DMS153 (cell line): ENCODE measurements at places on chromosomes 1 and 21.

- DNase-seq = no peak
These were observed 174.4 kb downstream of the PGBD5 start for GRCh38 chr1:230251644-230252191.

DNA sequence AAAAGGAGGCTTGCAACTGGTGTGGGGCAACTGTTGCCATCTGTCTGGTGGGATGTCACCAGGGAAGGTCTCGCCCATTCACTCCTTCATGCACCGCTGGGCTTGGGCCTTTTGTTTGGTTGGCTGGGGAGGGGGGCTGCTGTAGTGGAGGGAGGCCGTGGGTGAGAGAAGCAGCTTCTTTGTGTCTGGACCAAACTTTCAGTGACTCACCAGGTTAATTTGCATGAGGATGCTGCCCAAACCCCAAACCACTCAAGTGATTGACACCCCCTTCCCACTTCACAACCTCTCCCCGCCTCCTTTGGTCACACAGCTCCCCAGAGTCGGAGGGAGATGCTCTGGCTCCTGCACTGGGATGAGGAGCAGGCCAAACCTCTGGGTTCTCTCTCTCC, 19.7 kb downstream of the BTG2 start:
- DNase-seq = peak; percentile 92

DNA sequence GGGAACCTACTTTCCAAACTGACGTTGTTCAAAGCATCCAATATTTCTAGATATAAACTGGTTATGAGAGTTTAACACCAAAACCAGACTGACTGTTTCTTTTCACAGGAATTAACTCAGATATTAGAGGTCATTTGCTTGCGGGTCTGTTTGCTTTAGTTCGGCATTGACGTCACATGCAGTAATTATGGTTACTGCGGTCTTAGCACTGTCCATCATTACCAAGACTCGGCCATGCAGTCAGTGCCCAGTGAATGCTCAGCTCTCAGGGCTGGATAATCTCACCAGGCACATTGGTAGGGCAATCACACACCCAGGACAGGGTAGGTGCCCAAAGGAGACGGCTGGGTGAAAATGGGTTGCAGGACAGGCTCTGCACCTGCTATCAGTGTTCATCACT, 9.9 kb upstream of the F3 start:
- no peak for DNase-seq

DNA sequence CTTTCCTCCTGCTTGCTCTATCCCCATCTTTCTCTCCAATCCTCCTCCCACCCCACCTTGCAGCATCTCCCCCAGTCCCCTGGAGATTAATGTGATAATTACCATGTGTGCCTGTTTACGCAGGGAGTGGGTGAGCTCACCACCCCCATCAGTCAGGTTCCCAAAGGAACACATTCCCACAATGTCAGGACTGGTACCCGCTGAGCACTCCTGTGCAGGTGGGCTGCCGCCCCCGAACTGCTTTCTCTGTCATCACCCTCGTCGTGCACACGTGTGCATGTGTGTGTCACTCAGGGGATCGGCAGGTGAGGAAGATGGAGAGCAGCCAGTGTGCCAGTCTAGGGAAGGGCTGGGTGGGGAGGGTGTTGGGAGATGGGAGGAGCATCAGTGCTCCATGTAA, 163.4 kb downstream of the CACNA1E start:
- DNase-seq = peak; percentile 20

DNA sequence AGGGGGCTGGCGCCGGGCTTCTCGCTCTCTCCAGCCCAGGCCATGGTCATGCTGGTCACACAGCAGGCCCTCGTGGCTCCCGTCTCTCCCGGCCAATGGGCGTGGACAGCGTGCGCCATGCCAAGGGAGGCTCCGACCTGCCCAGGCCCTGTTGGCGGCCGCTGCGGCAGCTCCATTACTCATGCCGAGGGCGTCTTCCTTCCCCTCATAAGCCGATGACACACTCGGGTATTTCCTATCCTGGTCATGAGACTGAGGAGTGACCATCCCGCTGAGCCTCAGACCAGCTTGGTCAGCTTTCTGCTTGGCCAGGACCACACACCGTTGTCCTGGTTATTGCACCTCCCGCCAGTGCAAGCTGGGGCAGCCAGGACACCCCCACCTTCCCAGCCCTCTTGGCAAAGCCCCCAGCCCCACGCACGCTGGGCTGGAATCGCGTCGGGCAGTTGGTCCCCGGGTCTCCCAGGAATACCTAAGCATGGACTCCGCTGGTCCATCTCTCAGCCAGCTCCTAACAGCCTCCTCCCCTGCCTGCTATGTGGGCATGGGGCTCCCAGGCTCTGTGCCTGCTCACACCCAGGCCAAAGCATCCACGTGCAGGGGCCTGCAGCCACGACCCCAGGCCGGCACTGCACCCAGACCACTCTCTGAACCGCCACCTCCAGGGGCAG, 49.8 kb downstream of the ARHGEF16 start:
- DNase-seq = no peak

GRCh38 chr1:228842094-228842775, 107.0 kb downstream of the RHOU start:
- no peak for DNase-seq
